Activated naive CD4-positive, alpha-beta T cell treated with anti-CD3 and anti-CD28 coated beads for 36 hours (primary cell): ENCODE measurements at places on chromosomes 3 and 15. TPM values are rescaled to one million over a fixed set of nuclear protein-coding genes. Genes with fewer than 3 reads are reported as not detected.

GRCh38 chr3:160474416-160474838 is 24.8 kb upstream of the TRIM59 start:
- no peaks in the 10 kb centered on the region for H3K4me1 ChIP-seq
- H3K4me3 ChIP-seq, result no peak overlapping the region
- no peak overlapping the region for H3K27ac ChIP-seq
- H3K27me3 ChIP-seq, result peaks cover 15% of the 10 kb centered on the region
- no peak for DNase-seq
- peaks cover 5% of the 10 kb centered on the region for H3K36me3 ChIP-seq

DNA sequence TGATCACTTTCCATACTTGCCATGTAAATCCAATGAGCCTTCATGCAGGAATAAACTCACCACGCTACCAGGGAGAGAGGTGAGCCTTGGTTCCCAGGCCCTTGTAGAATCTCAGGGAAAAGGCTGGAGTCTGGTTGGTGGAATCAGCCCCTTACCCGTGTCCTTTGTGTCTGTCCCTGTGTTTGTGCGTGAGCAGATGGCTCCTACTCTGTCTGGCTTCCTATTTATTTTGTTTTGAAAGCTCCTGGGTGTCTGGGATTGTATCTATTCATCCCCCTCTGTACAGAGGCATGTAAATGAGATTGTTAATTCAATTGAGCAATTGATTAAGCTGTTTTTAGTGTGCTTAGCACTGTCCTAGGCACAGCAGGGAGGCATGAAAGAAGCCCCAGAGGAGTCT is 278.1 kb downstream of the THSD4 start:
- no peak overlapping the region for H3K4me3 ChIP-seq
- no peak overlapping the region for H3K27ac ChIP-seq
- H3K36me3 ChIP-seq, result no peaks in the 10 kb centered on the region
- DNase-seq, result no peak
- H3K27me3 ChIP-seq, result peaks cover 12% of the 10 kb centered on the region

DNA sequence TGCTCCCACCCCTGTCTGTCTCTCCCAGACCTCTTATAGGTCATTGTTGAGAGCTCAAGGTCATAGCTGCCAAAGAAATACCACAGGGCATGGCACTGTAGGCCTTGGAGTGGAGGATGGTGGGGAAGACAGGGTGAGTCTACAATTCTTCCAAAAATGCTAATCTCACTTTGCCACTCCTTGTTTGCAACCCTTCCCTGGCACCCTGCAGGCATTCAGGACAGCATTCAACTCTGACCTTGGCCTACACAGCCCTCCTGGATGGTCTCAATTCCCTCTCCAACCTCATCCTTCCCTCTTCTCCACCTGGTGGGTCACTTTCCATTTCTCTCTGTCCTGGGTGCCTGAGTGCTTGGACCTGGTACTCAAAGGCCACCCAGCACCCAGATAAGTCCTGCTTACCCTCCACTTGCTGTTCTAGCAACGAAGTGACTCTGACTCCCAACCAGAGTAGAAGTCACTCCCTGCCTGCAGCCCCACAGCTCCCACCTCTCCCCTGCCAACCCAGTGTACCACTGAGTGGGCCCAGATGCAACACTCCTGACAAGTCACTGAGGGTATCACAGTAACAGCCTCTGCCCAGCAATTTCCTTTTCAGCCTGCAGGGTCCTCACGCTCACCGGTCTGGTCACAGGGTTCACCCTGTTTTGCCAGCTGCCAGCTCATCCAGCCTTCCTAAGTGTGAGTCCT is 36.6 kb downstream of the AMOTL2 start:
- no peaks in the 10 kb centered on the region for H3K36me3 ChIP-seq
- no peak for DNase-seq
- no peak overlapping the region for H3K4me3 ChIP-seq
- H3K27me3 ChIP-seq, result no peaks in the 10 kb centered on the region
- H3K27ac ChIP-seq, result no peak overlapping the region

GRCh38 chr3:124413393-124413792 is 316.9 kb upstream of the UMPS start:
- peaks cover 3% of the 10 kb centered on the region for H3K27me3 ChIP-seq
- H3K4me1 ChIP-seq, result no peaks in the 10 kb centered on the region
- H3K27ac ChIP-seq, result no peak overlapping the region
- H3K4me3 ChIP-seq, result no peak overlapping the region

DNA sequence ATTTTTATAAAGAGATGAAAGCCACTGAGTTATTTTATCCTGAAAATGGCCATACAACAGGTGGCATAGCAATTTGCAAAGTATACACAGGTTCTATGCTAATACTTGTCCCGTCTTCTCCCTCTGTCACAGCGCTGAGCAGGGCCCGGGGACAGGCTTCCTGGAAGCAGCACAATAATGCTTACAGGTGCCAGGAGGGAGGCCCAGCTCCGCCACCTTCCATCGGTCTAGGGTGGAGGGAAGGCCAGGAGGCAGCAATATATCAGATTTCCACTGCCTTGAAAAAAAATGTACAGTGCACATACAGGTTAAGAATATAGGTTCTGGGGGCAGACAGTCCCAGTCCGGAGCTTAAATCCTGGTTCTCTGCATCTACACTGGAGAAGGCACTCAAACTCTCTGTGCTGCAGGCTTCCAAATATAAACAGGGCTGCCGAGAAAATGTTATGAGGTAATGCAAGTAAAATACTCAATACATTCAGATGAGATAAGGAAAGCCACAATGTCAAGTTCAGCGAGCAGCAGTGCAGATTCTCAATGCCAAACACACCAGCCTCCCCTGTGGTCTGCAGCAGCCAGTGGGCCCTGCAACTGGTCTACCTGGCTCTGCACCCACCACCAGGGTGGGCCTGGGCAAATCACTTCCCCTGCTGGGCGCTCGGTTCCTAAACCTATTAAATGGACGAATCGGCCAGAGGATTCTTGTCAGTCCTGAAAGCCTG is 189.6 kb downstream of the XXYLT1 start:
- no peaks in the 10 kb centered on the region for H3K4me1 ChIP-seq
- H3K36me3 ChIP-seq, result no peaks in the 10 kb centered on the region
- H3K27me3 ChIP-seq, result no peaks in the 10 kb centered on the region

DNA sequence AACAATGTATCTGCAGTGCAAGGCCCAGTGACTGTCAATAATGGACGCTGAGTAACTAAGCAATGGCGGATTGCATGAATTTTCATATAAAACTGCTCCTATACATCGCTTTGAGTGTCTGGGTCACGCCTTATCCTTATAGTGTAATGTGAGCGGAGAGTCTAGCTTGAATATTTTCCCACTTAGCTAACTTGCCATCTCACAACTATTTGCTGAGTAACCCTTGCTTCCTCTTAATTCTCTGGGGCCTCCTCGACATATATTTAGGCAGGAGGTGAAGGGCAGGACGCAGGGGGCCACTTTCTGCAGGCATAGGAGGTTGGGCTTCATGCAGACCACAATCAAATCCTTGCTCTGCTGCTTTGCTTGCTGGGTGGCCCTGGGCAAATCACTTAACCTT is 24.0 kb downstream of the ST8SIA2 start:
- peaks cover 6% of the 10 kb centered on the region for H3K27me3 ChIP-seq
- H3K4me1 ChIP-seq, result no peaks in the 10 kb centered on the region
- H3K4me3 ChIP-seq, result no peak overlapping the region
- no peak for DNase-seq
- H3K36me3 ChIP-seq, result no peaks in the 10 kb centered on the region

C15orf62 gene
- 0.10 TPM for total RNA-seq

GOLGA8B gene
- 67.2 TPM for total RNA-seq

C3orf85 gene
- total RNA-seq, result not detected
